Mesenteric fat pad (tissue), 1 donor: ENCODE measurements at places on chromosomes 7 and 10.

DNA sequence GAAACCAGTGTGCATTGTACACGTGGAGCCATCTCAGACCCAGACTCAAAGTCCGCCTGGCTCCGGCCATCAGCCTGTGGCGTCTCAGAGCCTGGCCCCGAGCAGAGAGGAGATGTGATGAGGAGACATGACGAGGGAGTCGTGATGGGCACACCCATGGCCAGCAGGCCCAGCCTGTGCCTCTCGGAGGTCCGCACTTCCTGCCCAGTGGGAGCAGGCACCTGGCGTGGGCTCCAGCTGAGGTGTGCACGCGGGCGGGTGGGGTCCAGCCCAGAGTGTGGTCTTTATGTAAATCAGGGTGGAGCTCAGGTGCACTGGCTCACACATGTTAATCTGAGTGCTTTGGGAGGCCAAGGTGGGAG, 26.0 kb upstream of the GPR146 start:
- DNase-seq = no peak

GRCh38 chr10:24879861-24880260, 72.5 kb downstream of the PRTFDC1 start:
- DNase-seq = no peak

DNA sequence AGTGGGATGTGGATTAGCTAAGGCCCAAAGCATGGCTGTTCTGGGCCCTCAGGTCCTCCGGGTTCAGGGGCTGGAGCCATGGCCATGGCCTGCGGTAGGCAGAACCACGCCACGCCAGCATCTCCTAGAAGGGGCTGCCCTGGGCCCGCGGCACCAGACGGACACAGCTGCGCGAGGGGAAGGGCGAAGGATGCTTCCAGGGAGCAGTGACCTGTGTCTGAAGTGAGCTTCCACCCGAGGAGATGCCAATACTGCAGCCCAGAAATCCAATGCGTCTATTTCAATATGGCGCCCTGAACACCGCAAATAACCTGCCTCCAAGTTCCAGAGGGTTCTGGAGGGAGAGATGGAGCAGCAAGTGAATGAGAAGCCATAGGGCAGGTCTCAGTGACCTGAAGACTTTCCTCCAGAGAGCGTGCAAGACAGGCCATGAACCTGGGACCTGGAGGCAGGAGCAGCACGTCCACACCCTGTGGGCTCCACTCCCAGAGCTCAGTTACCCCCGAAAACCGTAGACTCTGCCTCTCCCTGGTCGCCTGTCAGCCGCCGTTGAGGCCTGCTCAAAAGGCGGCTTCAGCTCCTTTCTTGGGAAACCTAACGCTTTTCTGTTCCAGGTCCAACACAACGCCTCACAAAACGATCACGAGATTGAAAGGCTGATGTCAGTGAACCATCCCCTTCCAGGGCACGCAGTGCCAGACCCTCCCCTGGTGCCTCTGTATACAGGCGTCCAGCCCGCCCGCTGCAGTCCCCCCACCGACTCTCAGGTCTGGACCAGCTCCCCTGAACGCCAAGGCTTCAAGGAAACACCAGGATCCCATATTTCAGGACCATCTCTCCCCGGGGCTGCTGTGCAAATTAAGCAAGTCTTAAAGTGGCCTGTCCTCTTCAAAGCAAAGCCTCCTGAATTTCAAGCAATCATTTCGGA, 37.4 kb downstream of the AMZ1 start:
- peak; percentile 80 for DNase-seq

DNA sequence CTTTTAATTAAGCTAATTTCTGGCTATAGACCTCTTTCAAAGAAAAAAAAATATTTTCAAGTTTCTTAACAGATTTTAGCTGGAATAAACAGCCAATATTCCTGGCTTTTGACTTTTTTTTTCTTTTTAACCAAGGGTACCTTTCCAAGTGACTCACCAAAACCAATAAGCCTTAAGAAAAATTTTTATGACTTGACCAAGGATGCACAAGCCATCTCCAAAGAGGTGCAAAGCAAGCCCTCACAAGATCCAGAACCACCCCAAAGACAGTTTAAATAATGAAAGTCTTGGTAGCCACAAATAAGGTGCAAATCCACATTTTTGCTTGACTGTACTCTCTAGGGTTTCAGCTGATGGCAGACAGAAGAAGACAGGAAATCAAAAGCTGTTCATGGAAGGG, 76.5 kb downstream of the MAPK8 start:
- no peak for DNase-seq

- no peak for DNase-seq
These were observed 85.0 kb downstream of the PODXL start for GRCh38 chr7:131471250-131472004.
